Muscle of back (tissue), 13 donors: ENCODE measurements at places on chromosomes 2 and 18.

DNA sequence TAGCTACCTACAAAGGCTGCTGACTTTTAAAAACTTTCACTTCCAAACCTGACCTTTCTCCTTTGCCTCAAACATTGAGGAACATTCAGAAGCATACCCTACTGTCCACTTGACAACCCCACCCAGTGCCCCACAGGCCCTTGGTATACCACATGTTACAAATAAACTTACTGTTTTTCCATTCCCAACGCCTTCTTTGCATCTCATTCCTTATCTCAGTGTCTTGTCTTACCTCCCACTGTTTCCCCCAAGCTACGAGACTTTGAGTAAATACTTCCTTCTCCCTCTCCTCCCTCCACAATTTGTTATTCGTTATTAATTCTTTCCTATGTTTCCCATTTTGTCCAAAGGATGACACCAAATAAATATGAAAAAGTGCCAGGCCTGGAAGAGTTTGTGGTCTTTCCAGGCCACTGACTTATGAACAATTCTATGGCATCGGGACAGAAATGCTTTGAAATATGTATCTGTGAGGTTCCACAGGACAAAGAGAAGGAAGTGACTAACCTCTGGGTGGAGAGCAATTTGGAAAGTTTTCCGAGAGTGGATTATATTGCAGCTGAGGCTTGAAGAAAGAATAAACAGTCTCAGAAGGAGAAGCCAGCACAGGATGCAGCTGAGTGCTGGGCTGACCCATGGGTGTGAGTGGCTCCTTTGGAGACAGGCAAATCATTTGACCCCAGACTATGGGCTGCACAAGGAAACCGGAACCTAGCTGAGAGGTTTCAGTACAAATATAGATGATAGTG, 409.0 kb downstream of the LPIN1 start:
- DNase-seq: peak; percentile 66

DNA sequence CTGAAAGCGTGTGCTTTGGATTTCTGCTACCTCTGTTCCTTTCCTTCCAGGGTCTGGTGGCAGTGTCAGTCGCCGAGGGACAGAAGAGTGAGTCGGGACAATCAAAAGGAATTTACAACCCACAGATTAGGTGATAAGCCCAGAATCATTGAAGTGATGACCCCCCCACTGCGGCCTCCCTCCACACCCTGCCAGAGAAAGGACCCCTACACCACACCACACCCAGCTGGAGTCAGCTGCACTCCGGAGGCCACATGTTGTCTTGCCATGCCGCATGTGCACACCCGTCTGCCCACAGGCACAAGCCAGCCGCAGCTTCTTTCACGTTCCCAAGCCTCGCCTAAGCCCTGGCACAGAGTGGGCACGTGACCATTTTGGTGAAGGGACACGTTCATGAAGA, 366.8 kb upstream of the SALL3 start:
- DNase-seq: no peak

GRCh38 chr2:23540804-23541360, 155.9 kb downstream of the KLHL29 start:
- DNase-seq: no peak

DNA sequence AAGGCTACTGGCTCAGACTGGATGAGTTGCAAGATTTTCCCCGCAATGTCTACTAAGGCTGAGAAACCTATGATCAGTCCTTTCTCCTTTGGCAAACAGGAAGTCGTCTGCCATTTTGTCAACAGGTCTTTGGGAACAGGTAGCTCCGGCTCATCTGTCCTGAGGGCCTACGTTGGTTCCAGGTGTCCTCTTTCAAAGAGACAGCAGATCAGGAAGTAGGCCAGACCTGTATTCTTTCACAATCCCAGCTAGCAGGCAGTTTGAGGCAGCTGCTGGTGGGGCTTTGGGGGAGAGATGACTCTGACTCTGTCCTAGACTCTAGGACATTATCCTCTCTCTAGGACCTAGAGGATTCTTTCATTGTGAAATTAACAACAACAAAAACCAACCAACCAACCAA, 98.6 kb downstream of the ACTR2 start:
- no peak for DNase-seq

GRCh38 chr2:229230256-229230655, 40.8 kb downstream of the PID1 start:
- peak; percentile 61 for DNase-seq

DNA sequence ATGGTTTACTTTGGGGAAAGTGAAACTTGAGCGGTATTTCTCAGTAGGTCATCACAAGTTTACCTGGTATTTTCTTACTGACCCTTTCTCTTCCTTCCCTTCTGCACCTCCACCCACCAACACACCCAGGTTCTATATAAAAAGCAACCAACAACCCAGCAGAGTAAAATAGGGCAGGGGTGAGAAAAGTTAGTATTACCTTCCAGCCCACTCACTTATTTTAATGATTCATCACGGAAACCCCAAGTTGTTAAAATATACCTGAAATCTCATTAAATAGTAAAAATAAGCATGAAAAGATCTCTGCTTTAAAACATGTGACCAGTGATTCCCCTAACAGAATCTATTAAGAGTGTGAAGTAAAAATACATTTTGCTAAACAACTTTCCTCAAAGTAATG, 306.1 kb downstream of the ZEB2 start:
- no peak for DNase-seq

DNA sequence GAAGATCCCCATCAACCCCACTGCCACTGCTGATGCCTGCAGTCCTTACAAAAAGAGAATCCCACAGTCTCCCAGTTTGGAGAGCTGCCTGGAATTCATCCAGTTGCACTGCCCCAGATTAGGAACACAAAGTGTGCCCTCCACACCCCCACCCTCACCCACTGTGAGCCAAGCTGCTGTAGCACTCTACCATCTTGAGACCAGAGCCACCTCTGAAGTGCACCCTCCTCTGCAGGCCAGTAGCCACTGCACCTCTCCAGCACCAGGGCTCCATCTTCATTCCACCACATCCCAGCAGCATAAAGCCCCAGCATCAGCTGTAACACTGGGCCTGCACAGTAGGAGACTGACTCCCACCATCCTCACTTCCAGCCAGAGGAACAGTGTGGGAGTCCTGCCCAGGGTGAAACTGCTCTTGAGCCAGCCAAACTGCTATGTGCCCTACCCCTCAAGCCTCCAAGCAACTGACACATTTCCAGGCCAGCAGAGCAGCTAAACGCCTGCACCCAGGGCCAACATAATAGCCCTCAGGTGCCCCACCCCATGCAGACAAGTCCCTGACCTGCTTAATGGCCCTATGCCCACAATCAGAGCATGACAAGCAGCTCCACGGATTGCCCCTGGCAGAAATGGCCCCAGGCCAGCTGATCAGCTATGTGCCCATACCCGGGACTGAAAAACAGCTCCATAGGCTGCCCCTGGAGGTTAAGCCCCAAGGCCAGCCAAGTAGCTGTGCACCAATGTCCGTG, 206.0 kb downstream of the ATAD2B start:
- no peak for DNase-seq

- DNase-seq: no peak
Observed at GRCh38 chr18:65755616-65756015, 4.8 kb downstream of the CDH7 start.

DNA sequence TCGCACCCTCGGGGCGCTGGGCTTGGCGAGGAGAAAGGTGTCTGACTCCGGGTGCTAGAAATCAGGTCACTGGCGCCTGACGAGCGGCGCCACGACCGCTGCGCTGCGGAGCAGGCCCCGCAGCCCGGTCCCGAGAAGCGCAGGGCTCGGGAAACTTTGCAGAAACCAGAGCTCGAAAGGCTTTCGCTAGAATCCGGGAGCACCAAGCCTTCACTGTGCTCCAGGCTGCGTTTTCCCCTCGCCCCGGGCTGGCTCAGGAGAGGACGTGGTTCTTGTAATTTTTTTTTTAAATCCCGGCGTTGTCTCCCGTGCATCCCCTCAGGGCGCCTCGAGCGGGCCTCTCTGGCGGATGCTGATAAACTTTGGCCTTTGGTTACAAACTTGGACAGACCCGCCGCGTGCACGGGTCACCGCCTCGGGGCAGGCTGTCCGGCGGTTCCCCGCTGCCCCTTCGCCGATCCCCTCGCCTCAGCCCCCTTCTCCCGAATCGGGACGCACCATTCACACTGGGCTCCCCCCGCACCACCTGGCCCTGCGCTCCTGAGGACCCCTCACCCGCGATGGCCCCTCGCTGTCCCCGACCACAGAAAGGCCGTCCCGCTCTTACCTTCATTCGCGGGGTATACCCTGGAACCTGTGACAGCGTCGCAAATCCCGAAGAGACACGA, 419 bp downstream of the EPHA4 start:
- DNase-seq: no peak

- DNase-seq: no peak
Observed at GRCh38 chr2:9221223-9221622, 14.6 kb downstream of the ASAP2 start.

- no peak for DNase-seq
Observed at GRCh38 chr2:102041351-102041750, 49.6 kb downstream of the IL1R2 start.

DNA sequence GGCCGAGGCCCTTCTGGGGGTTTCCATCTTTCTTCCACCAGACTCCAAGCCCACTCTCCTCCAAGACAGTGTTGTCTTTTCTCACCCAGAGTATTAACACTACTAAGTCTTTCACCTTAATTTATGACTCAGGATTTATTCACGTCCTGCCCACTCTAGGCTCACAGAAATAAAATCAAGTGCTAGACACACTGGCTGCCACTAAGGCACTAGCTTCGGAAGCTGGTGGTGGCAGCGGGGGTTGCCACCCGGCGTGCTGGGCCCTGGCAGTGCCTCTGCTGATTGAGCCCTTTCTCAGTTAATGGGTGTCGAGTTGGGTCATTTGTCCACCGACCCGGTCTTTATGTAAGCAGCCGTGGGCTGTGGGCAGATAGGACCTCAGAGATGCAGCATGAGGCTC, 93.6 kb upstream of the FZD5 start:
- DNase-seq: no peak

DNA sequence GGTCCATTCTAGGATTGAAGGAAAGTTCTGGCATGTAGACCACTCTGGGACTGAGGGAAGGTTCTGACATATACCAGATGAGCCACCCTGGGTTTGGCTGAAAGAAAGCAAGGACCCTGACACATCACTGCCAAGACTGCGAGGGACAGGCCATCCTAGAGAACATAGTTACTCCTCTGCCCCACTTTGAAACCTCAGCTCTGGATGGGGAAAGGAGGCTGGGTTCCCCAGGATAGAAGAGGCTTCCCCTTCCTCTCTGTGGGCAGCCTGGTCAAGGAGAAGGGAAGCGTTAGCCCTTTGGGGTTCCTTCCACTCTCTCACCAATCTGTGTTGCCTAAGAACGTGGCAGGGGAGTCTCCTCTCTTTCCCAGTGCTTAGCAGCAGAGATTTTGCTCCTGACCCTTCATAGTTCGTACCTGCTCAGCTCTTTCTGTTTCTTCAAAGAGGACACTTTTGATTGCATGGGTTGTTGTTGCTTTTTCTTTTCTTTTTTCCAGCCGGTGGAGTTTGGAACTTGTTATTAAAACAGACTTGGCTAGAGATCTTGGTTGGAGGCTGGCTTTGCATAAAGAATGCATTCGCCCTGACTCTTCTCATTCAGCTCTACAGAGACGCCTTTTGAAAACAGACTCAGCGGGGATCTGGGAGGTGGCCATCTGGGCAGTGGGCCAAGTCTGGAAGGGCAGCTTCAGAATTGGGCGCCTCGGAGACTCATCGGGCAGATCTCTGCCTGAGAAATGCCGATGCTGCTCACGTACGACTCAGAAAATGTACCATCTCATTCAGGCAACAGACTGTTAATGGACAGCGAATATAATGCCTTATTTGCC, 166.1 kb downstream of the CLIP4 start:
- DNase-seq: peak; percentile 9

DNA sequence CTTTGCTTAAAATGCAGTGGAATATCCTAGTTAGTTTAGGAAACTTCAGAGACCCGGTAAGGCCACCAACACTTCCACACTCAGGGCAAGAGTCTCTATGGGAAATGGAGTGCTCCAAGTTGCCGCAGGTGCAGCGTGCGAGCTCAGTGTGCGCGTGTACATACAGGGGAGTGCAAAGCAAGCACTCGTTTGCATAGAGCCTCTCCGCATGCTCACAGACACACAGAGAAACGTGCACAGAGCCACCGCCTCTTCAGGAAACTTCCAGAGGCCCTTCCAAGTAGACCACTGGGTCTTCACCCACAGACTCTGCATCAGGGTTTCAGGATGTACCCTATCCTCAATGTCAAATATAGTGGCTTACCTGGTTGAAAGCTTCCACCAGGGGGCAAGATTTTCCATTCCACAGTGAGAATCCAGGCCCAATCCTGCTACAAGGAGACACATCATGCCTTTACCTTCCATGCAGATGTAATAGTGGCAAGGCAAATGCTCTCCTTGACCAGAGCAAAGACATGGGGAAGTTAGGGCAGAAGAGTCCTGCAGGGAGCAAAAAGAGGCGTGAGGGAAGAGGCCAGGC, 513.0 kb upstream of the MYT1L start:
- DNase-seq: no peak

- DNase-seq: no peak
Observed at GRCh38 chr18:50558157-50558556, 1.7 kb upstream of the MAPK4 start.
